Effector CD4-positive, alpha-beta T cell (primary cell): ENCODE measurements at places on chromosomes 2 and 18.

DNA sequence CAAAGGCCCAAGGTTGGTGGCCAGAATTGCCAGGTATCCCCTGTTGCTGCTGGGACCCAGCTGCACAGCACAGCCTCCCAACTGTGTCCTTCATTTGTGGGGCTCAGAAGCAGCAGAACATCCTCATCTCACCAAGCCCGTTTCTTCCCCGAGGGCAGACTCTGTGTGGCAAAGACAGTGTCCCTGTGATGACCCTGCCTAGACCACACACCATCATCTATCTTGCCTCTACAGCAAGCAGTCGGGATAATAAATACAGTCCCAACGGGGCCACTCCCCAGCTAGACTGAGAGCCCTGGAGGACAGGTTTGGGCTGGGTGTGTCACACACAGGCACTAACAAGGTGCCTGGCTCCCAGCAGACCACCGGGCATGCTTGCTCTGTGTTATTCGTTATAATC lies 93.4 kb downstream of the PTGR3 start:
- no peak for DNase-seq

DNA sequence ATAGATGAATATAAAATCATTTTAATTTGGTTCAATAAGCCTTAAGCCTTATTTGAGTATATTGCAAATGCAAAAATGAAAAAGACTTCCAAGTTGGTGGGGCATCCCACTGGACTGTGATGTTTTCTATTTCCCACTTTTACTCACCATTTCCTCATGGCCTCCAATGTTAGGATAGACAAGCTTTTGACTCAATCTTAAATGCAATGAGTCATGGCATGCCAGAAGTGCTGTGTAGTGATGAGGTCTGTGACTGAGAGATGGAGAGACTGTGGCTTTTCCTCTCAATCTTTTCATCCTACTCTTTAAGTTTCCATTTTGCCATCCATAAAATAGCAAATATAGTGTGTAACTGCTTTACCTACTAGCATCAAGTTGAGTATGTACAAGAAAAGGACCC lies 1401.2 kb upstream of the CELF4 start:
- DNase-seq = no peak

GRCh38 chr2:20484810-20485611 lies 38.1 kb downstream of the RHOB start:
- DNase-seq = no peak

- DNase-seq = no peak
These were observed 9.7 kb downstream of the UCN start for GRCh38 chr2:27298391-27299080.

DNA sequence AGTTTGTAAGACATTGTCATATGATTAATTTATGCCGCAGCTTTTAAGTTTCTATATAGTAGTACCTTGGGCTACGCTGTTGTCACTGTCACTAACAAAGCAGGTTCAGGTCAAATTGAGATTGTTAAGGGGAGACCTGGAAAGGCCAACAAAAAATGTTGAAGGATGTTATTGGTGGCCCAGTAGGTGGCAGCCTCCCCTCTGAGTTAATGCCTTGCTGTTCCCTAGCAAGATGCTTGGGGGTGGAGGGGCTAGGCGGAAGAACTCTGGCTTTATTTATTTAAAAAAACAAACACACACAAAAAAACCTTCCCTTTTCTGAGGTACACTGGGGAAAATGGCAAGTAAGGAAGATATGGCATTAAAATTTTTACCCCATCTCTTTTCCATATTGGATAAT lies 128.3 kb upstream of the ATP5MC3 start:
- DNase-seq = no peak

DNA sequence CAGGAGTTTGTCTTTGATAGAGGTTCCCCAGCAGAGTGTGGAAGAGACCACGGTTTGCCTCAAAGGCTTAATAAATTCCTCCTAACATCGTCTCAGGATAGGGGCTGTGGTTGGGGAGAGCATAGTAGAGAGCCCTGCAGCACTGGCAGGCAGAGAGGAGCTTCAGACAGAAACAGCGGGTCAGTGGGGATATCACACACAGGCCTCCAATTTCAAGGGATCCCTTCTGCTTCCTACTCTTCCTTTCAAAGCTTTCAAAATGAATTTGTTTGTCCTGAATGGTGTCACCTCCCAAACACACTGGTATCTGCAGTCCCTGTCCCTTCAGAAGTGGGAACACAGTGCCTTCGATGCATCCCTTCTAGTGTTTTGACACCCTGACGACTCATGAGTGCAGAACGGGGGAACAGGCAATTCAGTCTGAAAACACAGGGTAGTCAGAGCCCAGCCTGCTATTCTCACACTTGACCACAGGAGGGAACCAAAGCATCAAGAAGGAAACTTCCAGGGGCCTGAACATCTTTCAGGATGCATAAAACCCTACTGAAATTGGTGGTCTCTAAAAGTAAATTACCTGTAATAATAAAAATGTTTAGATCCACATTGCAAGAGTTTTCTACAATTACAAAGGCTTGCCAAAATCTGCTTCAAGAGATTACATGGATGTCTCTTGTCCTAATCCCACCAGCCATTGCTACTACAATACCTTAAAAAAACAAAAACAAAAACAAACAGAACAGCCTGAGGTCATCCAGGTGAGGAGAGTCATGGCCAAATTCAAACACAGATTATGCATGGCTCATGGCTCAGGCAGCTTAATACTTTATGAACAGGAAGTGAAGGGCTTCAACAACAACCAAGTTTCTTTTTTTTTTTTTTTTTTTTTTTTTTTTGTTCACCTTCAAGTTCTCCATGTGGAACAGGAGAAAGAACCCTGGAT lies 49.8 kb downstream of the SLC14A2 start:
- peak; percentile 50 for DNase-seq

- DNase-seq = no peak
These were observed 14.1 kb upstream of the INO80C start for GRCh38 chr18:35511833-35512232.

DNA sequence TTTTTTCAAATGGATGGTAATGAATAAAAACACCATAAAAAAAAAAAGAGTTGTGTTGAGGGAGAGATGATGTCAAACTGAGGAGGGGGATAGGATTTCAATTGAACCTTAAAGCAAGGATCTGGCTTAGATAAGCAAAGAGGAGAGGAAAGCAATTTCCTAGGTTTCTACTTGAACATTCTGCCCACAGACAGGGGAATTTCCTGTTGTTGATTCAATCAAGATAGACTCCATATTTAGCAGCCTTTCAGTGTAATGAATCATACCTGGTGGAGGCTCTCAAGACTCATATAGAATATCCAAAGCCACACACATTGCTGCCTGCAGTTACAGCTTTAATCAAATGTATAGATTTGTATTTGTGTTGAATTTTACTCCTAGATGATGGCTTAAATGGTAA lies 294.4 kb upstream of the PIK3C3 start:
- DNase-seq = no peak

GRCh38 chr18:38576349-38576748 lies 1010.8 kb upstream of the CELF4 start:
- no peak for DNase-seq

GRCh38 chr2:201852462-201852861 lies 46.1 kb downstream of the CDK15 start:
- DNase-seq = no peak

- no peak for DNase-seq
These were observed 3.8 kb downstream of the KCNE4 start for GRCh38 chr2:223055836-223056235.

DNA sequence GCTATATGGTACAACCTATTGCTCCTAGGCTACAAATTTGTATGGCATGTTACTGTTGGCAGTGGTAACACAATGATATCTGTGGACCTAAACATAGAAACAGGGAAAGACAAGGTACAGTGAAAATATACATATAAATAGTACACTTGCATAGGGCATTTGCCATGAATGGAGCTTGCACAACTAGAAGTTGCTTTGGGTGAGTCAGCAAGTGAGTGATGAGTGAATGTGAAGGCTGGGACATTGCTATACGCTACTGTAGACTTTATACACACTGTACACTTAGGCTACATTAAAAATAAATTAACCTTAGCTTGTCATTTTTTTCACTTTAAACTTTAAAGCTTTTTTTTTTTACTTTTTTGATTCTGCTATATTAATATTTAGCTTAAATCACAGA lies 500.0 kb upstream of the SETBP1 start:
- DNase-seq = no peak

DNA sequence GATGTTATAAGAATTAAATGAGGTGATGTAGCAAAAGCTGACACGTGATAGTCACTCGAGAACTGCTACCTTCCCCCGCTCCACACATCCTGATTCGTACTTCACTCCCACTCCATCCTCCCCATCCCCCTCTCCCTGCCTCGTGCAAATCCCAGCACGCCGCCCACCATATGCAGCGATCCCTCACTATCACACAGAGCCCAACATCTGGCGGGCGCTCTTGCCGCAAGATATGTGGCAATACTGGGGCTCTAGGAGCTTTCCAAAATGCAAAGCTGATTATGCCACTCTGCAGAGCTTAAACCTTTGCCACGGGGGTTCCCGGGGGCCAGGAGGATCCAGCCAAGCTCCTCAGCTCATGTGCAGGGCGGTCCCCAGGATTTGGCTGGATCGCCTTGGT lies 37.4 kb downstream of the DNMT3A start:
- no peak for DNase-seq

DNA sequence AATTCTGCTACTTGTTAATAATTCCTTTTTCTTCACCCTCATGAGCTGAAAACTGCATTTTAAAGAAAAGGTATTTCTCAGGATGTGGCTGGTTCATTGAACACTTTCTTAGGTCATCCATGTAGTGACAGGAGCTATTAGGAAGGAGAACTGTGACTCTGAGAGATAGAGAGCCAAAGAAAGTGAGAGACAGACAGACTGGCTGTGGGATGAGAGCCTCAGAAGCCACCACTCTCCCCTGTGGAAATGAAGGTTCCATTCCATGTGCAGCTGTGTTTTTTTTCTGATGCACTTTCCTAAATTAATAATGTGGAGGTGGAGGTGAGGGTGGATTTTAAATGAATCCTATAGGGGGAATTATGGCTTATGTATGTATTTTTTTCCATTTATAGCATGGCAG lies 113.3 kb downstream of the FAM210A start:
- DNase-seq = no peak

DNA sequence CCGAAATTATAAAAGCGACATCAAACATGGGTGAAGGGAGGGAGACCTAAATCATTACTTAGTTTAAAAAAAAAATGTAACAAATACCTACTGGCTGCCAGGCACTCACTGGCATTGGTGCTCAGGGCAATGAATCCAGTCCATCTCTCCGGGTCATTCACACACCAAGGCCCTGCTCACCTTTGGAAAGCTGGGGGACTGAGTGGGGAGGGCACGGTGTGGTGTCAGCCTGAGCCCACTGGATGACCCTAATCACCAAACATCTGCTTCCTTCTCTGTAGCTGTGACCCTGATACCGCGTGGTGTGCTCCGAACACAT lies 336 bp upstream of the DDX1 start:
- DNase-seq = no peak

DNA sequence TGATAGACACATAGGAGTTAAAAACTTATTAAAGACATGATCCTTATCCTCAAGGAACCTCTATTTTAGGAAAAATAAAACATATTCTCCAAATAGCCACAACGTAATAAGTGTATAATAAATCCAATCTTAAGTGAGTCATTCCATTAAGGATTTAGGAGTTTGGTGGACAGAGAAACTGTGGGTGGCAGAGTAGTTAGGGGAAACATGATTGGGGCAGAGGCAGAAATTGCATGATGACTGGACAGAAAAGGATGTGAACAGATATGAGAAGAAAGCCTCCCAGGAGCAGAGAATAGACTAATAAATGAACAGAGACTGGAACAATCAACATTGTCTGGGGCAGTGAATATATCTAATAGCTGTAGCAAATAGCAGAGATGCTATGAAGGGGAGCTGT lies 48.1 kb upstream of the SIGLEC15 start:
- no peak for DNase-seq

DNA sequence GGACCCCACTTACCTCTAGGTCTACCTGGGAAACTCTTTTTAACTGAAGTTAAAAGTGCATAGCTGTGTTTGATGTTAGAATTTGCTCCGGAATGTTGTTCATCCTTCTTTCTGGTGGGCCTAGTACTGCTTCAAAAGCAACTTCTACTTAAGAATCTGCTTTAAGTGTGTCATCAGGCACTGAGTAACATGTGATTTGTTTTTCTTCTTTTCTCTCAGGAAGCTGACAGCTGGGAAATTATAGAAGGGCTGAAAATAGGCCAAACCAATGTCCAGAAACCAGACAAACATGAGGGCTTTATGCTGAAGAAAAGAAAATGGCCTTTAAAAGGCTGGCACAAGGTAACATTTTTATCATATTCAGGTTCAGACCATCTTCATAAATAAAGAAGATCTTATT lies 122.9 kb downstream of the PRKRA start:
- DNase-seq = no peak

- no peak for DNase-seq
These were observed 933.6 kb upstream of the SLC39A10 start for GRCh38 chr2:194723446-194723845.

GRCh38 chr2:119246884-119247843 lies 23.5 kb downstream of the STEAP3 start:
- no peak for DNase-seq

DNA sequence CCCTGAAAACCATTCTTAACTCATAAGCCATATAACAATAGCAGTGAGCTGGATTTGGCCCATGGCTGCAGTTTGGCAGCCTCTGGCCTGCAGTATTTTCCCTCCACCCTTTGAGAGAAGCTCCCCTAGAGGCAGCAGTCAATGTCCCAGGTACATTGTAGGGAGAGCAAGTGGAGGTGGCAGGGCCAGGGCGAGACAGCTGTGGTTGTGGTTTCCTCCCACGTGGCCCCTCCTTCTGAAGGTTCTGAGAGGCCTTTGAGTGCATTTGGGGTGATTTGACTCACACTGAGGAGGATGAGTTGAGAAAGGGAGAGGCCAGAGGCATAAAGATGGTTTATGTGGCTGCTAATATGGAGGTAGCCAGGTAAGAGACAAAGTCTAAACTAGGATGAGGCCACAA lies 45.5 kb upstream of the LDAH start:
- DNase-seq = no peak

DNA sequence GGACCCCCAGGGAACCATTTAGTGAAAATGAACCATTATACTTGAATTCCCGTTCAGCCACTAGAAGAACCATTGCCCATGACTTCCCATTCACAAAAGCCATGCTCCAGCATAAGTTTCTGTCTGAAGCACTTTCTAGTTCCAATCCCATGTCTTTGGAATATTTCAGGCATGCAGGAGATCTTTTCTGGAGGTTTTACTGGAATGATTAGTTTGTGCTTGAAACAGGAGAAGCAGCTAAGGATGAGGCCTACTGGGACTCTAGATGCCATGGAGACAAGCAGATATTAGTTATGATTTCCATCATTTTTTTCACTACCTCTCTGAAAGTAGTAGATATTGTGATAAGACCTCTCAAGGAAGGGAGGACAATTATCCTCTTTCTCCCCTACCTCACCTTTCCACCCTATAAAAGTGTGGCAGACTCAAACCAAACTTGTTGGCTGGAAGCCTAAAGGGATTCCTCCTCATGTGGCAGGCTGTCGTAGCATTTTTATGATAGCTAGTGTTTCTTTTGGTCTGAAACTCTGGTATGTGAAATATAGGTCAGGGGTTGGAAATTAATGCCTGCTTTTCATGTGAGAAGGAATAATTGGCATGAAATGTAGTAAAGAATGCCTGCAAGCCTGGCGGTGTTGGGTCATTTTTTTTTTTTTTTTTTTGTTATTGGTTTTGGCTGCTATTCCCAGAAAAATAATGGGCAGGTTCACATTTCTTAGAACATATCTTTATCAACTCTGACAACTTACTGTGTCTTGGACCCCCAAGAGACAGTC lies 29.3 kb upstream of the MMADHC start:
- no peak for DNase-seq
